Effector CD8-positive, alpha-beta T cell (primary cell): ENCODE measurements at places on chromosomes 2 and 18.

DNA sequence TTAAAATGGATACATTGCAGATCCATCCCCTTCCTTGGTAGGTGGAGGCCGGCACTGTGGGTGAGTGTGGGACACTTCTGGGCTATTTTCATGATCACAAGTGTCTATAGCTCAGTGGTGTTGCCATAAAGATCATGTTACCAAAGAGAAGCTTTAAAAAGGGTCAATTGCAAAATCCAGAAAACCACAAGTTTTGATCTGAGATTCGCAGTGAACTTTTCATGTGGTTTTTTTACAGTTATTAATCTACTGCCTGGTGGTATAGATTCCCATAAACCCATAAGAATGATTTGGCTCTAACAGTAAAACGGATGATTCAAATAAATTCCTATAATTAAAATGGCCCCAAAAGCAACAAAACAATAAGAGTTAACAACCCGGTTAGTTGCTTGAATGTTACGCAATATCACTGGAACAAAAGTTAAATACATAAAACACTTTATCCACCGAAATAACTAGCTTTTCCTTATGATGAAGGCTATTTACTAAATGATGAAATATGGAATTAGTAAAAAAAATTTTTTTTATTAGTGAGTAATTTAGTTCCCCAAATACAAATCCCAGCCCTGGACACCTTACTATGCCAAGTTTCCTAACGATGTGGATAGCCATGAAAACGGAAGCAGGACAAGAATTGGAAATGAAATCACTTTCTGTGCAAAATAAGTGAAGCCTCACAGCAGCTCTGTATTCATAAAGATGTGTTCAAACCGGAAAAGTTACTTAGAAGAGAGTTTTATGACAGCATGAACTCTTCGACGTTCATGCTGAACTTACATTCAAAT is 95.6 kb upstream of the THOC1 start:
- no peak for DNase-seq

- DNase-seq = peak; percentile 89
Observed at GRCh38 chr2:85595301-85596025, at the start of gene RNF181. RNF181 (plus strand) TSS chr2:85595745; CDS start chr2:85595764, 19 bp downstream.

DNA sequence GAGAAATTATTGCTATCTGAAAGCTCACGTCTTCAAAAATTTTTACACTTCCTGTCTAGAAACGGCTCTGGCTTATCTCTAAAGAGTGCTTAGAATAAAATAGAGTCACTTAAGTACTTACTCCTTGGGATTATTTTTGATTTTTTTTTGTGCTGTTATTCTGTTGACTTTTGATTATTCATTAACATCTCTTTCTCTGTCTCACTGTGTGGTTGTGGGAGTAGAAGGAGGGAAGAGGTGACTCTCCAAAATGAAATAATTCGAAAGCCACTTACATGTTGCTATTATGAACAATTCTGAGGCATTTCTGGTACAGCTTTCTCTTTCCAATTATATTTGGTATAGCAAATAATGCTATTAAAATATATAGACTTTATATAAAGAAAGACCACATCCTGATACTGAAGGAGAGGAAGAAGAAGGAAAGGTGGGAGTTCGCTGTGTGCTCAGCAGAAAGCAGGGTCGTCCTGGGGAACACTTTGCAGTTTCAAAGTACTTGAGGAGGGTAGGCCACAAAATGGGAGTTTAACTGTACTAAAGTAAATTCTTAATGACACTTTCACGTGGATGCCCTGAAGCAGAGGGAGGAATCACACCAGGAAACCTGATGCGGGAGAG is 9.6 kb upstream of the MMADHC start:
- DNase-seq = no peak

- DNase-seq = no peak
Observed at GRCh38 chr2:45330637-45331409, 280.2 kb downstream of the SRBD1 start.

GRCh38 chr2:152766928-152767327 is 48.5 kb downstream of the ARL6IP6 start:
- DNase-seq = no peak
